ENCODE measurements at places on chromosomes 13 and 19.

GRCh38 chr19:42693760-42694350 is 46.4 kb downstream of the PSG3 start:
- DNase-seq = no peak

DNA sequence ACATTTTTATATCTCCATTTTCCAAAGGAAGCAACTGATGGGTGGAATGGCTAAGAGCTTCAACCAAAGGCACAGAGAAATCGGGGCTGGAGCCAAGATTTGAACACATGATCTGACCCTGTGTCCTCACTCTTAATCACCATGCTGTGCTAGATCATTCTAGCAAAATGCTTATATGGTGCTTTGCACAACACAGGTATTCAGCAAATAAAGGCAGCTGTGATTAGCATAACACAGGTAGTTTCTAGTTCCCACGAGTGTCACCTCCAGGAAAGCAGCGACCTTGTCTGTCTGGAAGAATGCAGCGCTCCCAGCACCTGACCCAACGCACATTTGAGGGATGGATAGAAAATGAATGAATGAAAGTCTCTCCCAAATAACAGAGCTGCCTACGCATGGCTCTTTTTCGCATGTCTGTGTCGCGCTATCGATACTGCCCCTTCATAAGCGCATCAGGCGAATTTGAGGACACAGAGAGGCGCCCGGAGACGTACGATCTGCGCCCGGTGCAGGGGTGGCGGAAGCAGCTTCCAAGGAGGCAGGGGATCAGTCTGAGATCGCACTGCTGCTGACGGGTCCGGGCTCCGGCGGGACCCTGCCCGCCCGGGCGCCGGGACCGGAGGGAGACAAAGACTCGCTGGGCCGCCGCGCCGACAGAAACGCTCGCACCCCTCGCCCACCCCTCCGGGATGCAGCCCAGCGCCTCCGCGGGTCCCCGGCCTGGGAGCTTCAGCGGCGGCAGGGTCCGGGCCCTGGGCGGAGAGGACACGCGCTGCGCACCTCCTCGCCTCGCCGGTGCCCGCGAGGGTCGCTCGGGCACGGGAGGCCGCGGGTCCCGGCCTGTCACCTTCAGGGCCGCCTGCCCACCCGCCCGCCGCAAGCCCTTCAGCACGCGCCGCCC is 609 bp downstream of the EPS15L1 start:
- no peak for DNase-seq

DNA sequence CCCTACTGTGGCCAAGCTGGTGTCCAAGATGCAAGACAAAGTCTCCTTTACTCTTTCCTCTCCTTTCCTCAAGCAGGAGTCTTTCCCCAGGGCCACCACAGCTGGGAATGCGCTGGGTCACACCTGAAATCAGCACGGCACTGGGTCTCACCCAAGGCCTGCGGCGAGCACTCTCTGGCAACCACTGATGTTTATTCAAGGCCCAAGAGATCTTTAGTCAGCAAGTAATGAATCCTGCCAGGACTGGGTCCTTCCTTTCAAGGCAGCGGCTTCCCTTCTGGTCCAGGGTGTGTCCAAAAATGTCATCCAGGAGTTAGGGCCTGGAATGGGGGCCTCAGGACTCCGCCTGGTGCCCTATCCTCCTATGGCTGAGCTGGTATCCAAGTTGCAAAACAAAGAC is 24.1 kb downstream of the BLOC1S3 start:
- no peak for DNase-seq

DNA sequence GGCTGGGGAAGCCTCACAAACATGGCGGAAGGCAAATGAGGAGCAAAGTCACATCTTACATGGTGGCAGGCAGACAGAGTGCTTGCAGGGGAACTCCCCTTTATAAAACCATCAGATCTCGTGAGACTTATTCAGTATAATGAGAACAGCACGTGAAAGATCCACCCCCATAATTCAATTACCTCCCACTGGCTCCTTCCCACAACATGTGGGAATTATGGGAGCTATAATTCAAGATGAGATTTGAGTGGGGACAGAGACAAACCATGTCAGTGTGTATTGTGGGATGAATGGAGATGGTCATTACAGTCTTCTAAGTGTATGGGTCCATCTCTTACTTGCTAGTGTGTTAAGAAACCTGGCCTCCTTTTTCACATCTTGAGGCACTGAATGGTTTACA is 4.4 kb downstream of the BCKDHA start:
- no peak for DNase-seq

GRCh38 chr19:46221981-46222610 is 7.4 kb upstream of the IGFL1 start:
- DNase-seq = peak; percentile 38

DNA sequence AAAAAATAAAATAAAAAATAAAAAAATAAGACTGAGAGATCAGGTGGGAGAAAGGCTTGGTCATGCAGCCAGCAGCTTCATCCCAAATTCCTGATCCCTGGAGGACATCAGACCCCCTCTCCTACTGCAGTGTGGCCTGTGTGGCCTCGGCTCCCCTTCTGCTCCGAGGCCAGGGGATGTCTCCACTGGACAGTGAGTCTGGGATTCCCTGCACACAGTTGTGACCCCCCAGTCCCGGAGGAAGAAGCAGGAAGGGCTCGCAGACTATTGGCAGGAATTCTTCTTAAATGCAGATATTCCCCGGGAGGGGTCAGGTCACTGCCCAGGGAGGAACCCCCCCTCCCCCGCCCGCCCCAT is 41.9 kb downstream of the ZNF627 start:
- no peak for DNase-seq

- DNase-seq = no peak
These were observed 17.1 kb downstream of the GAS6 start for GRCh38 chr13:113846636-113847318.

- DNase-seq = no peak
These were observed 4.8 kb downstream of the SHISA2 start for GRCh38 chr13:26047040-26047439.

GRCh38 chr19:1235625-1236538 is 1.9 kb downstream of the CBARP start:
- DNase-seq = no peak

DNA sequence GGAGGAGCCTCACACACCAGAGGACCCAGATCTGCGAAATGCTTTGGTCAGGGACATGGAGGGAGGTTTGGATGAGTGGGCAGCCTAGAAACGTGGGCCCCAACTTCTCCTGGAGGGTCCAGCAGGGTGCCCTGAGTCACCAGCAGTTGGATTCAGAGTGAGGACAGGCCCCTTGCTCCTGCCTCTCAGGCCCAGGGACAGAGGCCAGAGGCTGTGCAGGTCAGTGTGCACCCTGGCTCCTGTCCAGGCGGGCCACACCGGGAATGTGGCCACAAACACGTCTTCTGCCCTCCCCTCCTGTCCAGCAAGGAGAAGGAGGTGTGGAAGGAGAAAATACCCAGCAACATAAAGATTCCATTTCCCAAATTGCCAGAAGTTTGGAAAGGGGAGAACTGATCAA is 19.4 kb downstream of the IRS2 start:
- no peak for DNase-seq

DNA sequence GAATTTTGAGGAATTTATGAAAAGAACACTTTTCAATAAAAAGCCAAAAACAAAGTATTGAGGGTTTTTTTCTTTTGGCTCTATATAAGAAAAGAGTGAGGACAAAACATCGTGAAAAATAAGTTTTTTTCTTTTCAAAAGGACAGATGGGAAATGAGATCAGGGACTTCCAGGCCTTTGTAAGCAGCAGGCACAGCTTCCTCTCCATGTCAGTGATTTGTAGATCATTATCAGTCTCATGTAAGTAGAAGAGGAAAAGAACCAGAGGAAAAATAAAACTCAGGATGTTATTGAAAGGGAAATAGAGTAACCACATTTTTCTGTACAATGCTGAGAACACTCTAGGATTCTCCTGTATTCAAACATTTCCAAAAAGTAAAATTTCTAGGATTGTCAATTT is 29.9 kb downstream of the DOCK9 start:
- no peak for DNase-seq

GRCh38 chr19:13984186-13984585 is 21.9 kb downstream of the RFX1 start:
- no peak for DNase-seq

- DNase-seq = no peak
These were observed 41.6 kb downstream of the NDFIP2 start for GRCh38 chr13:79522583-79522982.

- no peak for DNase-seq
These were observed 76.6 kb downstream of the TSHZ3 start for GRCh38 chr19:31272583-31273106.

DNA sequence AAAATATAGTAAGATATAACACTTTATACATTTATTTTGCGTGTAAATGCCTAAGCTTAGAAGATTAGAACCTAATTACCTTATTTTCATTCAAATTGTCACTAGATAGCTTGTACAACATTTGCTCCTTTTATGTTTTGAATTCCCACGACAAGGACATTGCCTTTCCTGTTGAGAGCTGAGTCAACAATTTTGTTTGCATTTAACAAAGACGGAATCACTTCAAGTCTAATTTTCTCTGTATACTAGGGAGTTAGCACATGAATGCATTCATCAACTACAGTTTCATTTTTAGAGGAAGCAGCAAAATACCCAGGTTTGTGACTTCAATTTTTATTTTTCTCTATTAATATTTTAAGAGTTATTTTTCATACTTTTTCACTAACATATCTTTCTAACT is 48.7 kb upstream of the PCCA start:
- DNase-seq = no peak

DNA sequence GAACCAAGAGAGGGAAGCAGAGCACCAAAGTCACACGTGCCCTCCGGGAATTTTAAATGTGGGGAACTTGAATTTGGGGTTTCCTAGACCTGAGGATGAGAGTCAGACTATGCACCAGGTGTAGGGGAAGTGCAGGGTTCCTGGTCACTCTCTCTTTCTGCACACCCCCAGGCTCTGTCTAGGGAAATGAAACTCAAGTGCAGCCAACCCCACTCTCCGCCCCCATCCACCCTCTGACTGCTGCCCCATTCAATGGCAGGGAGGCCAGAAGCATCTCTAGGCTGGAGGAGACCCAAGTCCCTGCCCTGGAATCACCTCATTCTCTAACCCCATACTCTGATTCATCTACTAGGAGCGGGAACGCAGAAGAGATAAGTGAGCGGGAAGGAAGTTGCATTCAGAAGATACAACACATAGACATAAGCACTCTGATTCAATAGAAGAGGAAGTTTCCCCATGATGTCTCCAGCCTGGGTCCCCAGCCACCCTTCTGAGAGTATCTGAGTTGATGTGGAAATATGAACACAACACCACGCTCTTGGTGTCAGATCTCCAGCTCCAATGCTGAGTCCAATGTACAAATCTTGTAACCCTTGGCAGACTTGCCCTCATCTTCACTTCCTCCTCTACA is 4.7 kb upstream of the SIGLEC14 start:
- DNase-seq = no peak

- no peak for DNase-seq
These were observed 85.9 kb downstream of the GJA3 start for GRCh38 chr13:20074966-20075365.
